Omental fat pad (tissue), 4 donors: ENCODE measurements at places on chromosomes 1 and 21.

DNA sequence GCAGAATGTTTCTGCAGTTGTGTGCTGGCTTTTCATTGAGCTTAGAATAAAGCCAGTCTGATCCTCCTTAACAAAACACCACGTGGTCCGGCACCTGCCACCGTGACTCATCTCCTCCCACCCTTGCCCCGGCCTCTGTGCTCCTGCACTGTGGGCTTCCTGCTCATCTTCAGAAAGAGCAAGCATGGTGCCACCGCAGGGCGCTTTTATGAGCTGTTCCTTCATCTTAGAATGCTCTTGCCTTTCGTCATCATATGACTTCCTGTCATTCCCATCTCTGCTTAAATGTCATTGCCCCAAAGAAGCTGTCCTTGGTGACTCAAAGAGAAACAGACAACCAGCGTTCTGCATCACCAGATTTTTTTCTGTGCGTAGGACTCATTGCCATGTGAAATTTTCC is 117.8 kb downstream of the HHAT start:
- no peak for DNase-seq

GRCh38 chr1:180251526-180252305 is 21.7 kb downstream of the LHX4 start:
- DNase-seq = no peak

DNA sequence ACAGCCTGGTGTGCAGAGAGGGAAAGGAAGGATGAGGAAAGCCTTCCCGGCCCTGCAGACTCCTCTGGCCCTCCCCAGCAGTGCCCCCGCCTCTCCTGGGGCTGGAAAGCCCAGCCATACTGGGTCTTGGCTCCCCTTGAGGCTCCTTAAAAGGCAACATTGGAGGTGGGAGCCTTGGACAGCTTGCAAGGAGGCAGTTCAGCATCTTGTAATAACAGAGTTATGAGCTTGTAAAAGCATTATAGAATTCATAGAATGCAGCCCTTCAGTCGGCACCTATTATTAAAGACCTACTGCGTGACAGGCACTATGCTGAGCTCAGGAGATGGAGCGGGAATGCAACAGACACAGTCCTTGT is 4.2 kb downstream of the TINAGL1 start:
- no peak for DNase-seq

DNA sequence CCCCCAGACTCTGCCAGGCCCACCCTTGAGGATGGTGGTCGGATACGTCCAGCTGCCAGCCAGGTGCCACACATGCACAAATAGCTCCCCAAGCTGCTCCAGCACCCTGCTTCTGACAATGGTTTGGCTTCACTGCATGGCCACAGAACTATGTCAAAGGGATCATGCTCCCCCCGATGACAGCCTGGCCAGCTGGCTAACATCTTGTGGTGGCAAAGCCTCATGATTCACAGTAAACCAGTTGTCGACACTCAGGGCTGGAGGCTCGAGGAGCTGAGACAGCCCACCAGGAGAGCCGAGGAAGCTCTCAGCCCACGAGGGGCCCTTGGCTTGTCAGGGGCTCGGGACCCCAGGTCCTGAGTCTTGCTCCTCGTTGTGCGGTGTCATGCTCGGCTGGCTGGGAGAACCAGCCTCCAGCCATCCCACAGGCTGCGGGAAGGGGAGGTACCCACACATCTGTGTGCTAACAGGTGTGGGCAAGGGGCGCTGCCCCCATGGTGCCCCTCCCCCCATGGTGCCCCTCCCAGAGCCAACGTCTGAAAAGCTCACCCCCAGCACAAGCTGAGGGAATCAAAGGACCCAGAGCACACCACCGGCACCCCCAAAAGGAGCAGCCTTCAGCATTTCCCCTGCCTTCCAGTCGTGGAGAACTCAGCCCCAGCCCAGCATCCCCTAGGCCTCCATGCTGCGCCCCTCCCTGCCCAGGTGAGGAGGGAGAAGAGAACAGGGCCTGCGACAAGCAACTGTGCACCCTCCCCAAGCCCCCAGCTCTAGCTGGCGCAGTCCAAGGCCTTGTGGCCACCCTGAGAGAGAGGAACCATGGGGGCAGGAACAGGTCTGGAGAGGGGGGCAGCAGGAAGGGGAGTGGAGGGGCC is 41.2 kb downstream of the KIF21B start:
- no peak for DNase-seq

DNA sequence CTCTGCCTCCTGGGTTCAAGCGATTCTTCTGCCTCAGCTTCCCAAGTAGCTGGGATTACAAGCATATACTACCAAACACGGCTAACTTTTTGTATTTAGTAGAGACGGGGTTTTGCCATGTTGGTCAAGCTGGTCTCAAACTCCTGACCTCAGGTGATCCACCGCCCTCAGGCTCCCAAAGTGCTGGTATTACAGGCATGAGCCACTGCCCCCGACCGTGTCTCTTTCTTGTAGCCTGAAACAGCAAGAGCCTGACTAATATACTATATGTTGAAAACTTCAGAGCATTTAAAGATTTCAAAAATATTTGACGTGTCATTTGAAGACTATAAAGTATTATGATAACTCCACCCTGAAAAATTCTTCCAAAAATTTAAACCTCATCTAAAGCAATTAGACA is 71.7 kb upstream of the ZNF648 start:
- no peak for DNase-seq

- no peak for DNase-seq
These were observed at the start of gene GPR153 for GRCh38 chr1:6260961-6261614. TSS of gene GPR153 (minus strand) at chr1:6261098. CDS start at chr1:6254905, 6,193 bp downstream.

GRCh38 chr1:110133436-110133835 is 16.9 kb upstream of the SLC6A17 start:
- no peak for DNase-seq

DNA sequence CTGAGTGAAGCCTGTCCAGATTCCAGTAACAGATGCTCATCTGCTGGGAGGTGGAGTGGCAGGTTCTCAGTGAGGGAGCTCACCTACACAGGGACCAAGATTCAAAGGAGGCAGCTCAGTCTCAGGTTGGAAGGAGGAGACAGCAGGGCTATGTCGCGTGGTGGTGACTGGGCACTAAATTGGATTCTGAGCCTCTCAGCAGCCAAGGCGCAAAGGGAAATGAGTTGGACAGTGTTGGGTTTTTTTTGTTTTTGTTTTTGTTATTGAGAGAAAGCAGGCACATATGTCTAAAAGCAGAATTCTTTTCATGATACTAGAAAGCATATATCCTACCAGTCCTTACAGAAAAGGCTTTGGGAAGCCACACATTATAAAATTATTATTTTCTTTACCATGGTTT is 26.2 kb downstream of the UMODL1 start:
- no peak for DNase-seq

DNA sequence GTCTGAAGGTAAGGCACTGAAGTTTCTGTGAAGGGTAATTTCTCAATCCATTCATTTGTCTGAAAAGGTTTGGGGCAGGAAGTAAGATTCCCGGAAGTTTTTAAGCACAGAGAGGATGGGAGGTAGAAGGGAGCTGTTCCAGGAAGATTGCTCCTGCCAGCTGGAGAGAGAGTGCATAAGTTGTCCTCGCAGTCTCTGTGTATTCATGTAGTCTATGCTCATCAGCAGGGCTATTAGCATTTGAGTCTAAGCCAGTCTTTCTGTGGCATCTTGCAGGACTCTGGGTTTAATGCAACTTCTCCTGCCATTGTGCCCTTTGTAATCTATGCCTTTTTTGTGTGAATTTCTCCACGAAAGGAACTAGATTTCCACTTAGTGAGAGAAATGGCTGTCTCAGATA is 140.8 kb upstream of the FGGY start:
- no peak for DNase-seq

DNA sequence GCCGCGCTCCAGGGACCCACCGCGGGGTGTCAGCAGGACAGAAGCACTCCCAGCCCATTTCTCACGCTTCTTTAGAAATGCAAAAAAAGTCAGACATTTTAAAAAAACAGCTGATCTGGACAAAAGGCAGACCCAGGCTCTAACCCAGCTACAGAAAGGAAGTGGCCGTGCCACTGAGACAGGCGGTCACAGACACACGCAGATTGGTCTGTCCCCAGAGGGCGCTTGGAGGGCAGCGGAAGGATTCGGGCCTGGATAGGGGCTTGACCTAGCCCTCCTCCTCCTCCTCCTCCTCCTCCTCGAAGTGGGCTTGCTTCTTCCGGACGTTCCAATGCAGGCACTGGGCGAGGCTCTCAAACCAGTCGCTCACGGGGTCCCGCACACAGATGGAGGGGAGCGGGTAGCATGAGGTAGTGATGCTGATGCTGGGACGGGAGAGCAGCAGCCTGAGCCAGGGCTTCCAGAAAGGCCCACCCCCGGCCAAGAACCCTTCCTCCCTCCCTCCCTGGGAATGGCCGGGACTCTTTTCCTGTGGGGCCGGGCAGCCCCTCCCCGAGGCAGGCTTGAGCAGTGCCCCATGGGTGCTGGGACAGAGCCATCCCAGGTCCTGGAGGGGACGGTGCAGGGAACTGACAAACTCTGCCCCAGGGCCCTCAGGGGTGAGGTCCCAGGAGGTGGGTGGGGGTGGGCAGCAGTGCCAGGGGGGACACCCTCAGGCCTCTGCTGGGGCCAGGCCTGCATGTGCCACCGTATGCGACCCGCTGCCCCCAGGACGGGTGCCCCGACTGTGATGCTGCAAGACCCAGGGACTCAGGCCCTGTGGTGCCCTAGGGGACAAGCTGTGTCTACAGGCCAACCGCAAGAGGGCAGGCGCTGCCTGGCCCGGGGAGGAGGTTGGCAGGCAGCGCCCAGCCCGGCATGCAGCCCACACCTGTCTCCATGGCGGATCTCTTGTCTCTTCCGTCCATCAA is 25.3 kb downstream of the NADK start:
- DNase-seq = no peak

- no peak for DNase-seq
These were observed 60.4 kb downstream of the NME7 start for GRCh38 chr1:169307176-169307575.

DNA sequence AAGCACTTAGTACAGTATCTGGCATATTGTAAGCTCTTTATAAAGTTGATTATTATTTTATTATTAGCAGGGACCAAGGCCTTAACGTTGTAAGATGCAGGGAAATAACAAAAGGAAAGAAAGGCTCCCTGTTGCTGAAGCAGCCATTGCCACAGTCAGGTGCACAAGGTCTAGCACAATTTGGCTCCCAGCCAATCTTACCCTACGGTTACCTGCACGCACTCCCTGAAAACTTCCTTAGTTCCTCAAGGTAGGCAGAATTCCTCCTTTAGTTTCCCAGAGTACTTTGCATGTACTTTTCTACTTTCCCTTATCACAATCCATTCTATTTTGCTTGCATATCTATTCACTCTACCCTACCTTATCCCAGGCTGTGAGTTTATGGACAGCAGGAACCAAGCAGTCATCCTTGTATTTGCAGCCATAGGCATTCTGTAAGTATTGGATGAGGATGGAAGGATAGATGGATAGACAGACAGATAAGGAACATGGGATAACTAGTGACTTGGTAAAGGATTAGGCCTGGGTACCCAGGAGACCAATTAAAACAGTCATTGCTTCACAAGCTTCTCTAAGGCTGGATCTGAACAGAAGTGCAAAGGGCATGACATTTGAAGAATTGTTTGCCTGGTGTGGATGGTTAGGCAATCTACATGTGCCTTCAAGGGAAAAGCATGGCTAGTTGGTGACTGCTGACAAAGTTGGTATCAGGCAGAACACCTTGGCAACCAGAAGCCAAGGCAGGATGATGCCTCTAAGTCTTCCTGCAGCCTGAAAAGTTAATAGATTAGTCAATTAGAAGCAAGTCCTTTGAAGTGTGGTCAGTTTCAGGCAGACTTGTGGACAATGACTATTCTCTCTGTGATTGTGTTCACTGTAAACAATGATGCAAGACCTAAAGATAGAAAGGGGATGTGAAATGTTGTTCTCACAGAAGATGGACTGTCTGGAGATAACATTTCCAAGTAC is 20.8 kb upstream of the JAK1 start:
- no peak for DNase-seq

GRCh38 chr1:227911376-227911775 is 36.4 kb downstream of the WNT9A start:
- no peak for DNase-seq

GRCh38 chr1:208007938-208008342 is 97.0 kb upstream of the CD34 start:
- DNase-seq = no peak

DNA sequence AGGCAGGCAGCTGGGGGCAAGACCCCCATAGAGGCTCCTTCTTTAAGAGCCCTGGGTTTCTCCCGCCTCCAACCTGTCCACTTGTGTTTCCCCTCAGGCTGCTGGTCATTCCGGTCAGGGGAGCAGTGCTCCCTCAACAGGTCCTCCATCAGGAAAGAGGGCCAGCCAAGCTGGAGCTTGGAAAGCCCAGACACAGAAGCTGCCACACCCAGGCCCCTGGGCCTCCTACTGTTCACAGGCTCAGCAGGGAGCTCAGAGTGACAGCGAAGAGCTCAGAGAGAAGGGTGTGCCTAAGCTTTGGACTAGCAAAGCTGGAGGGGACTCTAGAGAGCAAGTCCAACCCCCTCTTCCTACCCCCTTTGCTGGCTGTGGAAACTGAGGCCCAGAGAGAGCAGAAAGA is 10.3 kb upstream of the CDCP2 start:
- DNase-seq = no peak

DNA sequence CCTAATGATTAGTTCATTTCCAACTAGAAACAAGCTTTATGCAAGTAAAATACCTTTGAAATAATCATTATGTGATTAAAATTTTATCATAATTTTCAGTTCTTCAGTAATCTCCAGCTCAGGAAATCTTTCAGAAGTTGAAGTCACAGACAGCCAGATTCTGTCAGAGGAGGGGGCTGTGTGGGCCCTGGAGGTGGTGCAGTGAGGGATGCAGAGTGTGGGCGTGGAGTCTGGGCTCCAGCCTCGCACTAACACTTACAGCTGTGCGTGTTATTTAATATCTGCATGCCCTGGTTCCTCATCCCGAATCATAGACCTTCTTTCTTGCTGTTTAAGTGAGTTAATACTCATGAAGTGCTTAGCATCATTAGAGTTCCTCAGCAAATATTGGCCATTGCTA is 23.9 kb downstream of the WDR64 start:
- DNase-seq = no peak

DNA sequence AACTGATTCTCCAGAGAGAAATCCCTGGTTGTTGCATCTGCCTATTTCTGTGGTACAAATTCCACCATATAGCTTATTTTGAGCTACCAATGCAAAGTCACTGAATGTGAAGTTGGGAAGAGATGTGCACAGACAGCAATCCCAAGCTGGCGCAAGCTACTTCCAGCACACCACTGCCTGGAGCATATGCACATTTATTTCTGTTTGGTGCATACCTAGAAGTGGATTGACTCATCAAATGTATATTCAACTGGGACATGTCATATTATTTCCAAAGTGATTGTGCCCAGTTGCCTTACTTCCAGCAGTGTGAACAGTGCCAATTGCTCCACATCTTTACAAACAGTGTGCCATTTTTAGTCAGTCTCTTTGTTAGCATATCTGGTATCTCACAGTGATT is 58.2 kb upstream of the PLD5 start:
- DNase-seq = no peak

- no peak for DNase-seq
These were observed 25.3 kb downstream of the SLC27A3 start for GRCh38 chr1:153800516-153800915.

- no peak for DNase-seq
These were observed 1.5 kb downstream of the PROX1 start for GRCh38 chr1:213989002-213989855.

GRCh38 chr1:92201973-92202372 is 15.7 kb upstream of the C1orf146 start:
- no peak for DNase-seq

GRCh38 chr1:34286511-34286910 is 109.8 kb downstream of the C1orf94 start:
- DNase-seq = no peak

GRCh38 chr21:45550522-45551210 is 8.4 kb upstream of the SLC19A1 start:
- no peak for DNase-seq

GRCh38 chr1:19811206-19811851 is 3.8 kb downstream of the RNF186 start:
- no peak for DNase-seq

- DNase-seq = no peak
These were observed 186.4 kb upstream of the PTGFR start for GRCh38 chr1:78304341-78304740.
